ENCODE measurements at places on chromosomes 3 and 15.

- no peak for DNase-seq
Measured at GRCh38 chr3:172908771-172909270, 158.3 kb downstream of the ECT2 start.

DNA sequence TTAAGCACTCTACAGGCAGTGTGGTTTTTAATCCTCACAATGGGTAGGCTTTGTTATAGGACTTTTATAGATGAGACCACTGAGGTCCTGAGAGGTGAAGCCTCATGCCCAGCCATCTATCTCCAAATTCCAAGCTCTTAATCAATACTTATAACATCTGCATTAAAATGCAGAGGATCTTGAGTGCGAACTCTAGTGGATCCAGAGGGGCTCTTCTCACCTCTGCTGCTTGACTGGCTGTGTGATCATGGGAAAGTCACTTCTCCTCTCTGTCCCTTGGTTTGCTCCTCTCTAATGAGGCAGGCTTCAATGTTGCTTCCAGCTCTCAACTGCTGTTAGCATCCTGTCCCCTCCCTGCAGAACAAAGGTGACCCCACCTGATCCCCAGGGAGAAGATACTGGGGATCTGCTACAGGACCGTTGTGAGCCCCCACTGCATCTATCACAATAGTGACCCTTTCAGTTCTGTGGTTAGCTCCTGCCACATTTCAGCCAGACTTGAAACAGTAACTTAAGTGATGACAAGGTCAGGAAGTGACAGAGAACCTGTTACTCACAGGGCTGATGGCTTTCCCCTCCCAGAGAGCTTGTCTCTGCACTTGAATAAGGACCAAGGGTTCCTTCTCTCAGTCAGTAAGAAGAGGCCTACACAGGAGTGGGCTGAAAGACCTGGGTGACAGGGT is 1.3 kb downstream of the SLC27A2 start:
- DNase-seq, result no peak

GRCh38 chr3:27171113-27171512 is 198.1 kb downstream of the NEK10 start:
- no peak for DNase-seq

DNA sequence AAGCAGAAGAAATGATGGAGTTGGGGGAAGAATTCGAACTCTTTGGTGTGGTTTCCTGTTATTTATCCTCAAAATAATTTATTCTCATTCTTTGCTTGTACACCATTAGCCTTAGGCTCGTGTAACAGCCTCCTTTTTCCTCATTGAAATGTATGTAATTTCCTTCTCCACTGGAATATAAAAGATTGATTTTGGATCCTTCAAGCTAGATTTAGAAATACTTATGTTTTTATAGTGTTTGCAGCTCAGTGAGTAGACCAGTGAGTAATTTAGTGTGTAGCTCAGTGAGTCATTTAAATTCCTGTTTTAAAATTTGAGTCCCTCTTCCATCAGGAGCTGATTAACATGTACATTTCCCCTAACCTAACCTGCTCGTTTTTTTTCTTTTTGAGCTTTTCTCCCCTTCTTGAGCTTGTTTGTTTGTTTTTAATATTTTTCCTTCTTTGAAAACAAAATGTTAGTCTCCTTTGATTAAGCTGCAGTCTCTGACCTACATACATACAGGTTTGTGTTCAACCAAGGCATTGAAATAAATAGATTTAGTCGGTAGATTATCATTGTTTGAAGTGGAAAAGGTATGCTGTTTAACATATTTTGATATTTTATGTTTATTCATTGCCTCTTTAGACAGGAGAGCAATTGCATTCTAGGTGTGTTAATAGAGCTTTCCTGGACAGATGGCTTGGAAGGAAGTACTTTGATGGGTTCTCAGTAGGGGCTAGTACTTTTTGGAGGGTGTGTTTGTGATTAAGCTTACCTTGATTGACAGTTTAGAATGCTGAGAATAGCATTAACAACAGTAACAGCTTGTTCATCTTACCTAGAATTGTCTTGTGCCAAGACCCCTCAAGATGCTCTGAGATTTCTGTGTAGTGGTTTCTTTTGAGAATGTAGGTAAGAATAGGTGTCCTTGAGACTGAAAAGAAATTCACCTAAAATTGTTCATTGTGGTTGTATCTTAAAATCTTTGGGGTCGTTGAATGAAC is 5.9 kb downstream of the USP3 start:
- DNase-seq, result no peak

DNA sequence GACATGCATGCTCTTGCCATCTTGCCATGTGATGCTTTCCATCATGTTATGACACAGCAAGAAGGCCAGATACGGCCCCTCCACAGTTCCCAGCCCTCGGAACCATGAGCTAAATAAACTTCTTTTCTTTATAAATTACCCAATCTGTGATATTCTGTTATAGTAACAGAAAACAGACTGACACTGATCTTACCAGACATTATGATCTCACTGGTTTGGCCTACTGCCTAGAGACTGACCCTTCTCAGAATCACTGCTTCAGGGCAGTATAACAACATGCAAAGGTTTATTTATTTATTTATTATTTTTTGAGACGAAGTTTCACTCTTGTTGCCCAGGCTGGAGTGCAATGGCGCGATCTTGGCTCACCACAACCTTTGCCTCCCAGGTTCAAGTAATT is 14.0 kb downstream of the ZNF619 start:
- no peak for DNase-seq

DNA sequence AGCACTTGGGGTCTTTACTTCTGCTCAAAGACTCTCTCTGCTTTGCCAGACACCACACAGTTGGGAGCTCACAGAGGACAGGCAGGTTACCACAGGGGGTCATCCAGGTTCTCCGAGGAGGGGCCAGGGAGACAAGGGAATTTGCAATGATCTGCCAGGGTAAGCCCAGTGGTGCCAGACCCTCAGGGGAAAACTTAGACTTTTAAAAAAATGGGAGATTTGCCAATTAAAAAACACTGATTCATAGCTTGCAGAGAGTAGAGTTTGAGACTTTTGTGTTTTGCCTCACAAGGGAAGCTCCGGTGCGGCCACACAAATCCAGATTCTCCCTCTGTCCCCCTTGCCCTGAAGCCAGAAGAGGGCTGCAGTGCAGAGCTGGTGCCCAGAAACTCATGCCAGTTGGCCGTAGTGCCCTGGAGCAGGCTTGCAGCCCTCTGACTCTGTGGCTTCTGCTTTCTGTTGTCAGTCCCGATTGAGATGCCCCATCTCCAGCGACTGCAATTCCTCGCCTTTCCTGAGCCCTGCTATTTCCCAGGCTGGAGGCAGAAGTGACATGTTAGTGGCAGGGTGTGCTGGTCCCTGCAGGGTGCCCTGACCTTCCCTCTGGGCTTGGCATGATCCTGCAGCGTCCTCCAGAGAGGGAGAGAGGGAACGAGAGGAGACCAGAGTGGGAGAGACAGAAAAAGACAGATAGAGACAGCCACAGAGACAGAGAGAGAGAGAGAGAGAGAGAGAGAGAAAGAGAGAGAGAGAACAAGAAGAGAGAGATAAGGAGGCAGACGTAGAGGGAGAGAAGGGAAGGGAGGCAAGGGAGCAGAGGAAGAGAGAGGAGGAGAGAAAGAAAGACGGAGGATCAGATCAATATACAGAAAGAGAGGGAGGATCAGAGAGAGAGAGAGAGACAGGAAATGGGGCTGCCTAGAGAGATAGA is 46.0 kb downstream of the RHCG start:
- no peak for DNase-seq

DNA sequence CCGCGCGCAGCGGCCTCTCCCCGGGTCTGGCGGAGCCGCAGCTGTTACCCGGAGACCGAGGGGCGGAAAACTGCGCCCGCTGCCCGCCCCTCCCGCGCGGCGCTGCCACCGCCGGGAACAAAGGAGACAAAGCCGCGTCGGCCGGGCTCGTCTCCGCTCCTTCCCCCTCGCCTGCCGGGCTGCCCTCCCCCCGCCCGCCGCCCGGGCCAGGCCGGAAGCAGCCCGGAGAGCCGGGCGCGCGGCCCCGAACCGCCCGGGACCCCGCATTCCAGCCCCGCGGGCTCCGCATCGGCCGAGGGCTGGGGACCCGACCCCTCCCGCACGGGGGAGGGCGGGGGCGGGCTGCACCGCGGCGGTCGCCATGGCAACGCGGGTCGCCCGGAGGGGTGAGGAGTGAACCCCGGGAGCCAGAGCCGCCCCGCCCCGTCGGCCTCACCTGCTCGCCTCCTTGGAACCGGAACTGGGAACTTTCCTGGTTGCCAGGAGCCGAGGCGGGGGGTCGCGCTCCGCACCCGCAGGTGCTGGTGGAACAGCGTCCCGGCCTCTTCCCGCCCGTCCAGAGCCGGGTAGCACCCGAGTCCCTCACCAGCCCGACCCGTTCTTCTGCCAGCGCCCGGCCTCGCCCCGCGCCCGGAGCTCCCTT is 448 bp downstream of the PLXNB1 start:
- DNase-seq, result peak; percentile 18

DNA sequence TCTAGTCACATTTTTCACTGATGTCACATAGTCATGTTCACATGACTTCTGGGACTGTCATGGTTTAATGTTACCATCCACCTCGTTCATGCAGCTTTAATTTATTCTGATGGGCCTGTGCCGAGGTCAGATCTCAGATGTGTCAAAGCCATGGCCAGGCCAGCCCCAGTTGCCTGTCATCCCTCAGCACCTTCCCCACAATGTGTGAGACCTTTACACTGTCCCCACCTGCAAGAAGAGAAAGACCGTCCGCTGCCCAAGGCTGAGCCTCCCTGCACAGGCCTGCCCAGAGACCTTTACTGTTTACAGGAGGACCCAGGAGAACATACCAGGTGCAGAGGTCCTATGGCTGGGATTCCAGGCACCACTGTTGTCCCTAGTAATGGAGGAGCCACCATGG is 12.8 kb upstream of the KLF15 start:
- no peak for DNase-seq

GRCh38 chr3:127710155-127710941 is 37.6 kb downstream of the ABTB1 start:
- DNase-seq, result no peak

- DNase-seq, result no peak
Measured at GRCh38 chr3:112042842-112043280, 8.3 kb downstream of the TMPRSS7 start.

DNA sequence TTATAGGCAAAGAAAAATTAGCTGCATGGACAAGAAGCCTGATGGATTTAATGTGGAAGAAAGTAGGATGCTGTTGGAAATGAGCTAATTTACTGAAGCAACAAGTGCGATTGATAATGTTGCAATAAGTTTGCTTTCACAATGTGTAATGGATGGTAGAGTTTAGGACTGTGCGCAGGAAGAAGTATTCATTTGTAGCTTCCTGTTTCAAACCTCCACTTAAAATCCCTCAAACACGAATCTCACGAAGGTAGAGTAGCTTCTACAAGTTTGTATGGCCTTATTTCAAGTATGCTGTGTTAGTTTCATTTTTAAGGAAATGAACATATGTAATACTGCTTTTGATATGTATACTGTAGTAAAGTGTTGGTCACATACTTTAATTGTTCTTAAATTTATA is 42.3 kb downstream of the KCNH8 start:
- no peak for DNase-seq

GRCh38 chr3:47741925-47742324 is 39.8 kb downstream of the SMARCC1 start:
- no peak for DNase-seq

- DNase-seq, result no peak
Measured at GRCh38 chr3:12232785-12233300, 56.0 kb upstream of the PPARG start.

DNA sequence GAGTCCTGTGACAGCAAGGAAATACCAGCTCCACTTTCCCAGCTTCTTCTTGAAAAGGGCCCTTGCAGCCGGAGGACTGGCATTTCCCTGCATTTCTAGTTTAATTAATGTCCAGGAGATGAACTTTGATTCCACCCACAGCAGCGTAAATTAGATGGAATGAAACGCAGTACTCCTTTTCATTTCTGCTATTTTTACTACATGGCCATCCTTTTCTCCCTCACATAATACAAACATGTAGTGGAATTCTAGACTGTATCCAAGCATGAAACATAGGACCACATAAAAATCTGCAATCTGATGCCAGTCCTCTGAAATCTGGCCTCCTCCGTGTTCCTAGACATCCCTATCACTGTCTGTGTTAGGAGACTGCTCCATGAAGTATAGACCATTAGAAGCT is 403.2 kb downstream of the NR2F2 start:
- no peak for DNase-seq

- DNase-seq, result no peak
Measured at GRCh38 chr15:89556413-89557262, 18.6 kb upstream of the TICRR start.

- no peak for DNase-seq
Measured at GRCh38 chr3:184176377-184177330, 2.0 kb downstream of the AP2M1 start.

GRCh38 chr3:4793311-4793710 is 185.9 kb upstream of the BHLHE40 start:
- DNase-seq, result no peak

DNA sequence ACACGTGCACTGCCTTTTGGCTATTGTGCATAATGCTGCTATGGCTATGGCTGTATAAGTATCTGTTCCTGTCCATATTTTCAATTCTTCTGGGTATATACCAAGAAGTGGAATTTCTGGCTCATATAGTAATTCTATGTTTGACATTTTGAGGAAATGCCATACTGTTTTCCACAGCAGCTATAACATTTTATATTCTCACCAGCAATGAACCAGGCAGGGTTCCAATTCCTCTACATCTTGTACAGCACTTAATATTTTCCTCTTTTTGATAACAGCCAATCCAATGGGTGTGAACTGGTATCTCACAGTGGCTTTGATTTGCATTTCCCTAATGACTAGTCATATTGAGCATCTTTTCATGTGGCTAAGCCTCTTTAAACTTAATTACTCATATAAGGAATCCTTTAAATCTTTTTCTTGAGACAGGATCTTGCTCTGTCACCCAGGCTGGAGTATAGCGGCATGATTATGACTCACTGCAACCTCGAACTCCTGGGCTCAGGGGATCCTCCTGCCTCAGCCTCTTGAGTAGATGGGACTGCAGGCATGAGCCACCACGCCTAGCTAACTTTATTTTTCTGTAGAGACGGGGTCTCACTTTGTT is 38.1 kb upstream of the IGDCC4 start:
- no peak for DNase-seq

Measured in stimulated activated CD4-positive, alpha-beta T cell treated with anti-CD3 and anti-CD28 coated beads, TNF-alpha, amount 100 ng/mL, for 1 hour (primary cell).